Activated naive CD4-positive, alpha-beta T cell treated with anti-CD3 and anti-CD28 coated beads, Interleukin-2, amount 50 U/mL, for 16 hours (primary cell): ENCODE measurements at places on chromosomes 6 and 20.

DNA sequence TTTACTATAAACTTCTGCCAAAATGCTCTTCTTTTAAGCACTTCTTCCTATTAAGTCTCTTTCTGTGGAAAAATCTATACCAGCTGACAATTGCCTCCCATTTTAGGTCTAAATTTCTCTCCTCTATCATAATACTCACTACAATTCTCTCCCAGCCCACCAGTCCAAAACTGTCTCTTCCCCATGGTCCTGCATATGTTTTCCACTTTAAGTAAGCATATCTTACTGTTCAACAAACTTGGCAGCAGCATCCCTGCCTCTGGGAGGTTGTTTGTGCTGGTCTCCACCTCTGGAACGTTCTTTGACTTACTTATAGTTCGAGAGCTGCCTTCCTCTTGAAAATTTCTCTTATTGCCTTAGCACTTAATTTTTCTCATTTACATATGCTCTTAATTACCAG, 180.5 kb downstream of the COL12A1 start:
- DNase-seq, result no peak

DNA sequence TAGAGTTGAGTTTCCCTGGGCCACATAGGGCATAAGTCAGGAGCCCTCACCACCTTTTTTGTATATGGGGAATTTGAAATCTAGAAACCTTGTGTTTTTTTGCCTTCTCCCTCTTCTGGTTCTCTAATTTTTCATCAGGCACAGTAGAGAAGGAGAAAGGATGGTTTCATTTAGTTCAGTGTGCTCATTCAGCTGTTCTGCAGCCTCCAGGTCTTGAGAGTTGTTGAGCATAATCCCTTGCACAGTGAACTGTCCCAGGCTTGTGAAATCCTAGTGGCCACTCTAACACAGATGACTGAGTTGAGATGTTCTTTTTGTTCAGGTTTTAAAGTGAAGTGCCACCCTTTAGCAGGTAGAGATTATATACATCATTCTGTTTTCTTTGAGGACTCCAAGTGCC, 183.5 kb downstream of the CDKAL1 start:
- no peak for DNase-seq

DNA sequence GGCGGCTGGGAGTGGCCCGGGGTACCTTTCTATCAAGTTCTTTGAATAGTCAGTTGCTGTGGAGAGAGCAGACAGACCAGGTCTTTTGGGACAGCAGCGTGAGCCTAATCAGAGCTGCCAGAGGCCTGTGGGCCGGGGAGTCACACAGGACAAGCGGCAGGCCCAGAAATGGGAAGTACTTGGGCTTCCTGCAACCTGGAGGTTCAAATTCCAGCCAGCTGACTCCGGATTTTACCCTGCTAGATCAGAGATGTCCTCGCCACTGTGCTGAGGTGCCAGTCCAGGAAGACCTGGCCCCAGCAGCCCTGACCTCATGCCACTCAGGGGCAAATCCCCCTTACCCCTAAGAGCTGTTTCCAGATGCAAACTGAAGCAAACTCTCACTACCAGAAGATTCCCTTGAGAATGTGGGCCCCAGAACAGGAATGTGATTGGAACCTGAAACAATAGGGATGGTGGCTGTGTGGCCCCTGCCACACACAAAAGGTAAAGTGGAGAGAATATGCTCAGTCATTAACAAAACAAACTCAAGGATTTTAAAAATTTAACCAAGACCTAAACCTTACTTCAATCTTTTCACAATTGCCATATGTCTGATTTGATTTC, 9.7 kb downstream of the BEND3 start:
- no peak for DNase-seq

GRCh38 chr6:40308533-40309306, 278.4 kb downstream of the LRFN2 start:
- DNase-seq, result peak; percentile 53

DNA sequence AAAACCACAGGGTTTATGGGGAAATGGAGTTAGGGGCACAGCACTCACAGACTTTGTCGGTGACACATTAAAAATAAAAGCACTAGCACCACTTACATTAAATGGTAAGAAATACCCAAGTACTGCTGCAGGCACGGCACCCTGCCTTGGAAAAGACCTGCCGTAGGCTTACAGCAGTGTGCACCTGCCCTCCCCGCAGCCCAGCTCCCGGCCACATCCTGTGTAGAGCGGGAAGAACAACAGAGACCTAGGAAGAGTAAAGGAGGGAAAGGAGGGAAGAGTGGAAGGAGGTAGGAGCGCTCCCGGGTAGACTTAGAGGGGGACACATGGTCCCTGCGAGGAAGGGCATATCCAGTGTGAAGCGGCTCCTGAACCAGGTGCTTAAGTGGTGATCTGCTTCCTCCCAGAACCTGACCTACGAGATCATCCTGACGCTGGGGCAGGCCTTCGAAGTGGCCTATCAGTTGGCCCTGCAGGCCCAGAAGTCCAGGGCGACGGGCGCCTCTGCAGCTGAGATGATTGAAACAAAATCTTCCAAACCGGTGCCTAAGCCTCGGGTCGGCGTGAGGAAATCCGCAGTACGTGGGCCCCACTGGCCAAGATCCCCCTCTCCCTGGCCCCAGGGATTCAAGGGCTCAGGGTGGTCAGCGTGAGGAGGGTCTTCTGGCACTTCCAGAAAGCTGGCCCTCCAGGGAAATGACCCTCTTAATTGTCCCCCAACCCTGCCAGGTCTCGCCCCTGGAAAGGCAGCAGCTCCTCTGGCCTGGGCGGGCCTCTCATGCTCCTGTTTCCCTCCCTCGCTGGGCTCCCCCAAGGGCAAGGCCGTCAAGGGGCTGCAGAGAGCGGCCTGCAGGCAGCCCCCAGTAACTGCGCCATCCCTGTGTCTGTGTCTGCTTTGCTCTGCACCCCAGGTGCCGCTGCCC, 55.5 kb downstream of the TCP11 start:
- DNase-seq, result no peak
